AG04450 (cell line): ENCODE measurements at places on chromosomes 5 and 9.

DNA sequence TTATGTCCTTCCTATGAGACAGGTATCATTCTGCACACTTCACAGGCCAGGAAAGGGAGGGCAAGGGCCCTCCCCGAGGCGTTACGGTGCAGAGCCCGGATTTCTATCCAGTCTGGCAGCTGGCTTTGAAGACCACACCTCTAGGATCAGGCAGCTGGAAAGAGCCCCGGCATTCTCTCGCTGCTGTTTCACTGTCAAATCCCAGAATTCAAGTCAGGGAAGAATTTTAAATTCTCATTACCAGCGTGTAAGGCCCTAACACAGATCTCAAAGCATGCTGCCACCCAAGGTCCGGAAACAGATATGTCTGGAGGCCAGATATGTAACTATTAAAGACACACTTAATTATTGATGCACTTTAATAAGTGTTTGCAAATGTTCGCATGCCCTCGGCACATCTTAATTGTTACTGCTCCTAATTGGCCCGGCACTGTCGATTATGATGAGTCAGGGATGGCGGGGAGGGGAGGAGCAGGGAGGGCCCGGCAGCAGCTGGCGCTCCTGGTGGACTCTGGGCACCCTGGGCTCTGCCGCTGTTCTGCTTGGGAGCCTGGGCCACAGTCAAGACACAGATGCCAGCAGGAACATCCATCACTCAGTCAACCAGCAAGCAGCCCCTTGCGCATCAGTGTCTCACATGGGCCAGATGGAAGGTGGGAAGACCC lies 76.3 kb upstream of the BARHL1 start:
- no peak for DNase-seq

- no peak for DNase-seq
Observed at GRCh38 chr5:55927861-55928655, 66.7 kb downstream of the IL6ST start.

DNA sequence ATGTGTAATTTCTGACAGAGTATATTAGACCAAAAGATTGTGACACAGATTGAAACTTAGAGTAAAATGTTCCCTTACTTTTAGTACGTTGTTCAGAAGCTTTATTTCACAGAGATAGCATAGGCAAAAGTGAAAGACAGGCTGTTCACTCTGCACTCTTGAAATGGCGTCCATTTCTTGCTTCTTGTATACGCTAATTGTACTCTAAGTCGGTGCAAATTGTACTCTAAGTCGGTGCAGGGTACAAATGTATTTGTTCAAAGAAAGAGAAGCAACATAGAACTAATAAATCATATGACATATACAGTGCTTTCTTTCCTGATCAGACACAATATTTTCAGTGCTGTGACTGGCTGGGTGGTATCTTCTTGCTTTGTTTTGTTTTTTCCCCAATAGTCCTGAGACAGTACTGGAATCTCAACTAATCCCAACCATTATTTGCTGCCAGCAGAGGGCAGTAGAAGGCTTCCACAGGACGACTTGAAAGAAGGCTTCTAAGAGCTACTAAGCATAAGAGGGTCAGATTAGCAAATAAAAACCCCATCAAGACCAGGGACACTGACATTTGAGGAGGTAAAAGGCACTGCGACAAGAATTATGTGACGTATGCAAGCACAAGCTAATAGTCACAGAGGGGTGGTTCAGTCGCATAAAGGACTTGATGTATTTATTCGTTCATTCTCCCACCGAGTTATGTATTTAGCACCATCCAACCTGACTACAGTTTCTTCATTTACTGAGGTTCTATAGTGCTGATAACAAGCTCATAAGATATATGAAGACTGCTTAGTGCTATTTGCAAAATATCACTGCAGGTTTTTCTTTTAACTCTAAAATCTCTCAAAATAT lies 831.8 kb downstream of the TAF11L14 start:
- no peak for DNase-seq

- DNase-seq, result no peak
Observed at GRCh38 chr9:70398145-70398556, 16.3 kb downstream of the KLF9 start.

- no peak for DNase-seq
Observed at GRCh38 chr5:24053737-24054136, 546.3 kb downstream of the PRDM9 start.

GRCh38 chr5:111753884-111754589 lies 3.0 kb downstream of the NREP start:
- DNase-seq, result no peak

DNA sequence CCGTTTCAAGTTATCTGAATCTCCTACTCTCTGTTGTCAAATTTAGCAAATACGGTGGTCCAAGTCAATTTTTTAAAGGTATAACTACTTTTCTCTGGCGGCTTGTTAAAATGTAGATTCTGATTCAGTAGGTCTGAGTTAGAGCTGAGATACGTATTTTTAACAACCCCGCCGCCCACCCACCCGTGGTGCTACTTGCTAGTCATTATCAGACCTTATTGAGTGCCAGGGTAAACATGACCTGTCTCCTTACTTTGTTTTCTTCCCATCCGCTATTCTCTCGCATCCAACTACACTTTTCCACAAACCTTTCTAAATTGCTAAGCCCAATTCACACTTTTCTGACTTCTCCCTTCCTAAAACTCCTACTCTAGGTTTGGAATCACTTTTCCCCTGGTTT lies 694 bp upstream of the PLAA start:
- no peak for DNase-seq

DNA sequence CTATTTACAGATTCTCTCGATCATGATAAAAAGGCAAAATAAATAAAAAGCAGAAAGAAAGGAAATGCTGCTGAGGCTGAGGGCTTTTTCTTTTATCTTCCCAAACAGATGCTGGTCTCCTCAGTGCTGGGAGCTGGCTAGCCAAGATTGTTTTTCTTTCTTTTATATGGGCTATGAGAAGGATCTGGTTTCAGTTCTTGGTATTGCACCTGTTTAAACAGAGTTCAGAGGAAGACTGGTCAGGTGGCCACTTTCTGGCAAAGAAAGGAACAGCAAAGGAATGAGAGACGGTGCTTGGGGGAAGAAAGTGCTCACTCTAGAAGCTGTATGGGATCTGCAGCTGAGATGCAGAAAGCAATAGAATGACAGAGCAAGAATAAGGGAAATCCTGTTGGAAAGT lies 88.9 kb downstream of the SLF1 start:
- no peak for DNase-seq

GRCh38 chr5:3994628-3995027 lies 399.0 kb downstream of the IRX1 start:
- no peak for DNase-seq

- DNase-seq, result no peak
Observed at GRCh38 chr5:88778736-88779135, 104.2 kb downstream of the MEF2C start.

DNA sequence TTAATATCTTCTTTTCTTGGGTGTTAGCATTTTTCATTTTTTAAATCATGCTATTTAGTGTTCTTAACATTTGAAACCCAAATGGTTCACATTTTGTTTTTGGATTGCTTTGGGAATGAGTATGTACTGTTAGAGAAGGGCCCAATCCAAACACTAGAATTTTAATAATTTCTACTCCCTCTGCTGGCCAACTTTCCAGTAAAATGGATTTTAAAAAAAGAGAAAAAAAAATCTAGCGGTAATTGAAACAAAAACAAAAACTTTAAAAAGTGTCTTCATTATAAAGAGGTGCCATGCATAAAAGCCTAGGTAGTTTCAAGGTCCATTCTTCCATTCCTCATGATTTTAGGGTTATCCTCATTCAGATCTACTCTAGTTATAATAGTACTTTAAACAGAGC lies 32.1 kb upstream of the RICTOR start:
- DNase-seq, result no peak

DNA sequence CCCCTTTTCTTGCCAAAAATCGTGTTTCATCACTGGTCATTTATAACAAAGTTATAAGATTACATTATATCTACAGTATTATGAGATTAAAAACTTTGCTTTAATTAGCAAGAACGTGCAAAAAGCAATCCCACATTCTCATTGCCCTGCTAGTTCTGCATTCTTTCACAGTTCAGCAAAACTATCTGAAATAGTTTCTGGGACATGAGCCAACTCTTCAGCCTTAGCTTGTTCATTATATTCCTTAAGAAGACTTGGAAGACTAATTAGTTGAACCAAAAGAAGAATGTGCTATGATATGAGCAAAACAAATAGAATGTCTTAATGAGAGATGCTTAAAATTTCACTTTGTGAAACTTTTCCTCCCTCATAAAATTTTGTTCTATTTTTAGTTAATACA lies 76.7 kb downstream of the ITGA1 start:
- peak; percentile 56 for DNase-seq

GRCh38 chr5:9562141-9562540 lies 16.3 kb upstream of the SEMA5A start:
- no peak for DNase-seq

DNA sequence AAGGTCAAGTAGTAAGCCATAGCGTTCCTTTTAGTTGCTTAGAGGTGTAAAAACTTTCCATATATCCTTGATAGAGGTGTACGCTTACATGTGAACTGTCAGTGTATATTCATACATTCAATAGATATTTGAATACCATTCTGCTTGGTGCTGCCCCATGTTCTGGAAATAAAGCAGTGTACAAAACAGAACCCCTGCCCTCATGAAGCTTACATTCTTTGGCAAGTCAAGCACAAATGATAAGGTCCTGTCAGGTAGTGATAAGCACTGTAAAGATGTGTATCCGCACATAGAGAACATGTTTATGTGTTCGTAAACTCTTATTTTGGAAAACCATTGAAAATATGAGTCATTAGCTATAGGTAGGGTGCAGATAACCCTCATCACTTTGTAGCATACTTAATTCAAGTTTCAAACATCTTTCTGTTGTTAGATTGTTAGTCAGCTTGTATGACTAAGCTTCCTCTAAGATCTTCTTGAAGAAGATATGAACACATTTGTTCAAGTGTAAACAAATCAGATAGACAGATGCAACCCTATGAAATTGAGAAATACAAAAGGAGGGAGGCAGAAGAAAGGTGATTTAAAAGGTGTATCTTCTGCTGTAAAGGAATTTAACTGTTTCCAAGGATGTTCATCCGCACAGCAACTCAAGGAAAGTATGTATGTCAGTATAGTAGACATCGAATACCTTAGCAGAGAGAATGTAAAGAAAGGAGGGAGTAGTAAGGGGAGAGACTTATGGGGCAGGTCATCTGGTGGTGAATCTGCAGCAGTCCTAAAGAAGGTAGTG lies 1.6 kb downstream of the GTF3C4 start:
- DNase-seq, result no peak

GRCh38 chr5:136295914-136296313 lies 69.4 kb downstream of the TRPC7 start:
- DNase-seq, result no peak

DNA sequence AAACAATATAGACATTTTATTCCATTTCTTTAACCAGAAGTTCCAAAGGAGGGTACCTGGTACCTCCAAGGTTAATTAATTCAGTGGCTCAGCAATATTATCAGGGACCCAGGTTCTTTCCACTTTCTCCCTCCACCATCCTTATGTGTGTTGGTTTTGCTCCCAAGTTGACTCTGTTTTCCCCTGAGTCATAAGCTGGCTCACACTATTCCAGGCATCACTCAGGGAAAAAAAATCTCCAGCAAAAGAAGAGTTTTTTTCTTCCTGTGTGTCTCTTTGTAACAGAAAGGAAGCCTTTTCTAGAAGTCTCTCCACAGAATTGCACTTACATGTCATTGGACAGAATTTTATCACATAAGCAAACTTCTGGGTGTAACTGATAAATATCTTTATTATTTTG lies 31.2 kb upstream of the GALNT10 start:
- DNase-seq, result no peak

DNA sequence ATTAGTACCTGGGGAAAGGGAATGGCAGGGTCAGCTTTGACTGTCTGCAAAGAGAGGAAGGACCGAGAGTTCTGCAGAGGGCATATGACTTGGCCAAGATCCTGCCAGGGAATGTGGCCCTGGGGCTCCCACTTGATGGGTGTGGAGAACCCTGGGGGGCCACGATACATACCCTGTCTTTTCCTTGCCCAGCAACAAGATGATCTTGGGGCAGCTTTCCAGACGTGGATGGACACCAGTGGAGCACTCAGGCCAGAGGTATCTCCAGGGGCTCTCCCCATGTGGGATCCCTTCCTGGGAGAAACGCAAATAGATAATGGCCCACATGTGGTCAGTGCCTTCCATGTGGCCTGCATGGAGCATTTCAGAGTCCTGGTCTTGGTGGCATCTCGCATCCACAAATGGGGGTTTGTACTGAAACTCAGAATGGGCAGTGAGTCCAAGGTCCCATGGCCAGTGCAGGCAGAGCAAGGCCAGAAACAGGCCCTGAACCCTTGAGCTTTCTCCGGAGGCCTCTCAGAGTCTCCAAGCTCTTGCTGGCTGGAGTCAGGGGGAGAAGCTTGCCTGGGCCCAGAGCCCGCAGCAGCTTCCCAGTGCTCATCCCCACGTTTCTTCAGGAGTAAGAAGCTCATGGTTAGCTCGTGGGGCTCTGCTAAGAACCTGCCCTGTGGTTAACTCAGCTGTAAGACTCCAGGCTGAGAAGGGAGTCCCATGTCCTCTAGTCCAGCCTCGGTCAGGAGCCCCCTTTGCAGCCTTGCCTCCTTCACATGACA lies 18.3 kb upstream of the ORM1 start:
- DNase-seq, result no peak

DNA sequence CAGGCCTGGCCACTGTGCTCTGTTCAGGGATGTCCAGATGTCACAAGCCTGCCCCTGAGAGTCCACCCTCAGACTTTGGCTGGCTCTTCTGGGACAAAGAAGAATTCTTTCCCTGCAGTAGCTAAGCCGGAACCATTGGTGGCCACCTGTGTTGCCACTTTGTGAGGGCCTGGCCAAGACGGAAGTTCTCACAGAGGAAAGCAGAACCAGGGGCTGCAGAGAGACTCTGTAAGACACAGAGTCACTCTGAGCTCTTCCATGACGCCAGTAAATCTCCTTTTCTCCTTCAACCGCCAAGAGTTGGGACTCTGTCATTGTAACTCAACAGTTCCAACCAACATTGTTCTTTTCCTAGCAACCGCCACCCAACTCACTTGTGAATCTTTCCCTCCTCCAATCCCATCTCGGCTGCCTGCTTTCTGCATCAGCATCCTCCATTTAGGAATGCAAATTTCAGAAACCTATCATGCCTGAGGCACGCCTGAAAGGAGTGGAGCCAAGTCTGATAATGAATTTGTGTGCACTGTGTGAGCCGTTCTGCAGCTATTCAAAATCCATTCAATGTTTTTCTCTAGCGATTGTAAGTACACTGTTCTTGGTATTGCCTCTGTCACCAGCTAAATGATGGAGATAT lies 37.8 kb upstream of the ATP6V1G1 start:
- peak; percentile 20 for DNase-seq

- DNase-seq, result no peak
Observed at GRCh38 chr5:44536650-44537260, 147.5 kb upstream of the FGF10 start.

DNA sequence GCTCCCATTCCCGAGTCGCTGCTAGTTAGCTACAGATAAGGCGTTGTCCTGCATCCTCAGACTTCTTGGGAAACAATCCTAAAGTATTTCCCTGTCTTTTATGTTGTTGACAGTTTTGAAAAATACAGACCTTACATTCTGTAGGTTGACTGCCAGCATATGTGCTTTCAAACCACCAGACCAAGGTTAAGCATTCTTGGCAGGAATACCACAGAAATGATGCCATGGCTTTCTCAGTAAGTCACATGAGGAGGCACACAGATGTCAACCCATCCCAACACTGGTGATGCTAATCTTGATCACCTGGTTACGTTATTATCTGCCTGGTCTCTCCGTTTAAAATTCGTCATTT lies 871 bp downstream of the GLE1 start:
- DNase-seq, result no peak
